ENCODE measurements at places on chromosomes 16 and 17.
A peak's percentile ranks its signal among the peaks of the same experiment; 100 is the strongest.

DNA sequence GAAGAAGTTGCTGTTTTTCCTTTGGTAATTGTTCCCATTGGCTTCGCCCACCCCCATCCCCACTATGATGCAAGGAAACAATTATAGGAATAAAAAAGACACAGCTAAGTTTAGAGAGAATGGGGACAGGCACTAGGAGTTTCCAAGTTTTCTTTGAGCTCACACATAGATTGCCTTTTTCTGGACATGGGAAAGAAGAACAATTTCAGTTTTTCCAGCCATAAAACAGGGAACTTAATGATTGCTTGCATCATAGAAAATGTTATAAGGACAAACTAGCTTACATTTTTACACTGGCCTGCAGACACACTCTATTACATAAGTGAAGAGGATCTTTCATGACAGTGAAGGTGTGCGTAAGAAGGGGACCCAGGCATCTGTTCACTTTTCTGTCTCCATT, 142.3 kb upstream of the ZFHX3 start:
- no peak for DNase-seq

DNA sequence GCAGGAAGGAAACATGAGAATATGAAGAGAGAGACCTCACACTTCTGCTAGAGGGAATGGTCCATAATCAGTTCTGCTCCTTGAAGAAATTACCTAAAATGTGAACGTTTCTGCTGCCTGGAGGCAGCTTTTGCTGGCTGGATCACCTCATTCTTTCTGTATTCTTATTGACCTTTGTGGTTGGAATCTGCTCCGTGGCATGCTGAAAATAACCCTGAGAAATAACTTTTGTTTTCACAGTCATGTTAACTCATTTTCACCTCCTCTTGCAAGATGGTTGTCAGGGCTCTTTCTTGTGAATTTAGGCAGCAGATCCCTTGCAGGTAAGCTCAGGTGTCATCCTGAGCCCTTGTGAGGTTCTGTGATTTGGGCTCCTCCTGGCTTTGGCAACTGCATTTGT, 70.2 kb downstream of the IRF8 start:
- no peak for DNase-seq

- no peak for DNase-seq
These were observed 7.8 kb downstream of the TTYH2 start for GRCh38 chr17:74220946-74221818.

DNA sequence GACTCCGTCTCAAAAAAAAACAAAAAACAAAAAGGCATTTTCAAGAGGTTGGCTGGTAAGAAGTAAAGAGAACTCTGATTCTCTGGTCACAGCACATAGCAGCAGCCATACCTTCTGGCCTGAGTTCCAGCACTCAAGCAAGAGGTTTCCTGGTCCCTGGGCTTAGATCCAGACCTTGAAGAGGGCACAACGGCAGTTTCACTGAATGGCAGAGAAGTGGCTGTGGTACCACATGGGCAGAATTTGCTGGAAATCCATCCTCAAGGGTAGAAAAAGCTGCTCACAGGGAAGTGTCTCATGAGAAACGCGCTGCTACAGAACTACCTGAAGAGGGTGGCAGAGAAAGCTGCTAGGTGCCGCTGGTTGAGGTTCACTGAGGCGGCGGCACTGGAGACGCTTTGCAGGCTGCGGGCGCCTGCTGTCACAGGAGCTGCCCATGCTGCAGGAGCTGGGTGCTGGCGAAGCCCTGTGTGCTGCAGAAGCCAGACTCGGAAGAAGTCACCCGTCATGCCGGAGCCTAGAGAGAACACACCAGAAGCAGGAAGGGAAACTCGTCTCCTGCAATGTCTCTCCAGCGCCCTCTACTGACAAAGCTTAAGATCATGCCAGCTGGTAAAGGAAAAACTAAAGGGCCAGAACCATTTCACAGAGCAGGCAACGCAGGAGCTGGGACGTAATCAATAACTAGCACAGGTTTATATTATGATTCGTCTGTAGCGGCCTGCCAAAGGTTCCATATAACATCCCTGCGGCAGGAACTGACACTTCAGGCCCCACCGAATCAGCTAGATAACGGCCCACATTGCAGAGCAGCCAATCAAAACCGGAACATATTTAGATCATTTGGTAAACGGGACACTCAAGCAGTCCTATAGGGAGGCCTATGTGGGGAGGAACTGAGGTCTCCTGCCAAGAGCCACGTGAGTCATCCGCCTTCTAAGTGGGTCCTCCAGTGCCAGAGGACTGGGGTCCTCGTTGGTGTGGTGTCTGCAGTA, 5.4 kb upstream of the ZNF213 start:
- peak; percentile 46 for DNase-seq

GRCh38 chr16:89645122-89645521, 12.4 kb downstream of the CHMP1A start:
- DNase-seq: no peak

GRCh38 chr17:1880851-1881630, 51.2 kb downstream of the RPA1 start:
- peak; percentile 57 for DNase-seq

GRCh38 chr16:8885674-8886592, 3.8 kb downstream of the LITAFD start:
- DNase-seq: no peak

- DNase-seq: peak; percentile 14
These were observed 117.4 kb downstream of the HIC1 start for GRCh38 chr17:2172077-2172851.

DNA sequence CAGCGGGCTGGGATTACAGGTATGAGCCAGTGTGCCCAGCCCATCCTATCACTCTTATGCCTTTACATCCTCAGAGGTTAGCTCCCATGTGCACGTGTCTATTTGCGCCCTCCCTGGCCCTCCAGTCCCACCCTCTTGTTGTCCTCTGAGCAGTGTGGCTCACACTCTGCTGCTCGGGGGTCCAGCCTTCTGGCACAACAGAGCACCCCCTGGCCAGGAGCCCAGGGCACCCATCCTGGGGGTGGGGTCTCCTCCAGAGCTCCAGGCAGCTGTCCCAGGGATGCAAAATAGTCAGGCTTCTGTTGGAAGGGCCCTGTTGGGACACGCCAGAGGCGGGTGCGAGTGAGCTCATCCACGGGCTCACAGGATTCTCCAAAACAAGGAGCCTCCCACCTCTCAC, 11.7 kb upstream of the FAM83G start:
- no peak for DNase-seq

GRCh38 chr17:30824002-30824355, 513 bp downstream of the CRLF3 start:
- DNase-seq: no peak

DNA sequence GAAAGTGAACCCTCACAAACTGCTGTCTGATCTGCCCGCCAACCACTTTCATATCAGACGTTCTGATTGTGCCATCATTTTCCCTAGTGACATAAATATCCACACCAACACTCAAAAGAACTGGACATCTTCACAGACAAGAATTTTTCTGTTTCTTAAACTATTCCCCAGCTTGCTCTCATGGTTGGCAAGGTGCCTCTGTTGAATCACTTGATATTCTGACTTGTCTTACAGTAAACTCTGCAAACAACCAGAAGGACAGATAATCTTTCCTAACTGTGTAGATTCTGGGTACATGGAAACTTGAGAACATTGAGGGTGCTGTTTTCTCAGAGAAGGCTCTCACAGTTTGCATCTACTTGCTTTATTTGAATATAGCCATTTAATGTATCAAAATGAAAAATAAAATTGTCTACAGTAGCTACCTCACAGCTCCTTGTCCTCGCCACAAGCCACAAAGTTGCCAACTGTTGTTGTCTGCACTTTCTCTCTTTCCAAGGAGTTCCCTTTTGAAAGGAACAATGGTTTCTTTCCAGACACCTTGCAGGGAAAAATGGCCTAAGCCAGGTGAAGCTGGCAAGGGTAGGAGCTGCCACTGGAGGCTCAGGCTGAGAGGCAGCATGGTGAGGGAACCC, 46.0 kb upstream of the ADAMTS18 start:
- no peak for DNase-seq

DNA sequence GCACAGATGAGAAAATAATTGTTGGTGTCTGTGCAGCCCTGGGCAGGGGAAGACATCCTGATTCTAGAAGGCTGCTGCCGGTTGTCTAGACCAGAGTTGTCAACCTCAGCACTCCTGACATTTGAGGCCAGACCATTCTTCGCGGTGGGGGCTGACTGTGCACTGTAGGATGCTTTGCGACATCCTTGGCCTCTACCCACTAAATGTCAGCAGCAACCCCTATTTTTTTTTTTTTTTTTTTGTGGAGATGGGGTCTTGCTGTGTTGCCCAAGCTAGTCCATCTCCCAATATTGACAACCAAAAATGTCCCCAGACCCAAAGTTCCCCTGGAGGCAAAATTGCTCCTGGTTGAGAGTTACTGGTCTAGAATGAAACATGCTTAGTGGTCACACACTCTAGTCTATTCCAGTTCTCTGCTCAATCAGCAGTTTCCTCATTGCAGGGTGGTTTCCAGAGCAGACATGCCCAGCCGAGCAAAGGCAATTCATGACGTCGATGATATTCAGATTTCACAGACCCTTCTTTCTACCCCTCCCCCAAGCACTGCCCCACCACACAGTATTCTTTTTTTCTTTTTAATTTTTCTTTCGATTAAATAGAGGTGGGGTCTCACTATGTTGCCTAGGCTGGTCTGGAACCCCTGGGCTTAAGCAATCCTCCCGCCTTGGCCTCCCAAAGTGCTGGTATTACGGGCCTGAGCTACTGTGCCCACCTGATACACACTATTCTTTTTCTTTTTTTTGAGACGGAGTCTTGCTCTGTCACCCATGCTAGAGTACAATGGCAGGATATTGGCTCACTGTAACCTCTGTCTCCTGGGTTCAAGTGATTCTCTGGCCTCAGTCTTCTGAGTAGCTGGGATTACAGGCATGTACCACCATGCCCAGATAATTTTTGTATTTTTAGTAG, 9.0 kb downstream of the C17orf99 start:
- no peak for DNase-seq

DNA sequence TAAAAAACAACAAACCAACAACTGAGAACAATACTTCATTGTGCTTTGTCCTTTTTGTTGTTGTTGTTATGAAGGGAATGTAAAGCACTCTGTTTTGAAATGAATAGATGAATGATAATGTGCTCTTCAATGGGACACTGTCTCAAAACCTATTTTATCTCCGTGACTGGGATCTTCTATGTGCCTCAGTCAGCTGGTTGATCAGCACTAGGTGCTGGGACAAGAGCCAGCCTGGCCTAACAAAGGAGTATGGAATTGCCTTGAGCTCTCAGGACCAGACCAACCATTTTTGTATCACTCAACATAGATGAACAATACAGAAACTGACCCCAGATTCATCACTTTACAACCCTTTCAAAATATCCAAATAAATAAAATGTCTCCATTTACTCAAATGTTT, 440.2 kb downstream of the KCNJ2 start:
- peak; percentile 89 for DNase-seq

DNA sequence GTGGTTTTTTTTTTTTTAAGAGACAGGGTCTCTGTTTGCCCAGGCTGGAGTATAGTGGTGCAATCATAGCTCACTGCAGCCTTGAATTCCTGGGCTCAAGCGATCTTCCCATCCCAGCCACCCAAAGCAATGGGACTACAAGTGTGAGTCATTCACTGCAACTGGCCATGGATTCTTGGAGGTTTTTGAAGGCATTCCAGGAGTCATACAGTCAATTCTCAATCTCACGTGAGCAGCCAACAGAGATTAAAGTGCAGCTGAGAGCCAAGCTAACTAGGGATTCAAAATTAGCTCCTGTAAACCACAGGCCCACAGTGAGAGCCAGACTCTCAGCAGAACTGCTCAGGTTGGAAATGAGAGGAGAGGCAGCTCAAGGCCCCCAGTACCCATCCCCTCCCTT, 30.2 kb downstream of the XPO6 start:
- no peak for DNase-seq

DNA sequence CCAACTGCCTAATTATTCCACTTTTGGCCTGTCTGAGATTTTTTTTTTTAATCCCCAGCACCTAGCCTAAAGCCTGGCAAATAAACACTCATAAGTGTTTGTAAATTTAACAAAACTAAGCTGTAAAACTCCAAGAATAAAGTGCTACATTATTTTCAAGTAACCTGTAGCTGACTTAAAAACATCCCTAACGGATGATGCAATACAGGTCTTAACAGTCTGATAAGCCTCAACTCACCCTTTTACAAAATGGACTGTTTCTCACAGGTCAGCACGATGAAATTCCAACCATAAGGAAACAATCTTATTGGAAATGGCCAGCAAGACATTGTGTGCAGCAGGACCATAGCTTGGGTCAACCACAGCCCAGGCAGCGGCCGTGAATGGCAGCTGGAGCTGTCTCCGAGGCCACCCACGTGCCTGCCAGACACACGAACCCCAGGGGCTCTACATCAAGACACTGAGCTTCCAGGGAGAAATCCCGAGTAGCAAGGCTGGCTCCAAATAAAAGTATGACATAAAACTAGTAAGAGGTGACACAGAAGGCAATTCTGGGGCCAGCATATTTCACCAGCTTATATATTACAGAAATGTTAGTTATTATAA, 58.9 kb downstream of the NDEL1 start:
- DNase-seq: no peak

DNA sequence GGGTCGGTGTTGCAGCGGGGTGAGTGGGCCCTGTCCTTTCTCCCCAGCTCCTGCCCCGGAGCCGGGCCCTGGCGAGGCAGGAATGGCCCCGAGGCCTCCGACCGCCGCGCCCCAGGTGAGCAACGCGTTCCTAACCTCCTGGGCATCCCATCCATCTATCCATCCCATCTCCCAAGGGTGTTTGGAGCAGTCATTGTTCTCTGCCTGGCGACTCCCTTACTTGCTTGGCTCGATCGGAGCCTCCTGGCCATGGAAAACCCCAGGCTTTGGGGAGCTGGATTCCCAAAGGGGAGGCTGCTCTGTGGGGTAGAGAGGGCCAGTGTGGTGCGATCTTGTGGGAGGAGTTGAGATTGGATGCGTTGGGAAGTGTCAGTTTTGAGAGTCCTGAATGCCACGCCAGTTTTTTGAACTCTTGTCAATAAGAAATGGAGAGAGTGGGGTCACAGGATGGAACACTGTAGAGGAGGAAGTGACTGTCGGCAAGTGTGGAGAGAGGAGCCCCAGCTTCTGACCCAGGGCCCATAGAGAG, 684 bp downstream of the ZFP90 start:
- no peak for DNase-seq

- no peak for DNase-seq
These were observed 50.6 kb downstream of the MGAT5B start for GRCh38 chr17:76918811-76919210.

- no peak for DNase-seq
These were observed 160.9 kb downstream of the MAP2K6 start for GRCh38 chr17:69575346-69575761.

DNA sequence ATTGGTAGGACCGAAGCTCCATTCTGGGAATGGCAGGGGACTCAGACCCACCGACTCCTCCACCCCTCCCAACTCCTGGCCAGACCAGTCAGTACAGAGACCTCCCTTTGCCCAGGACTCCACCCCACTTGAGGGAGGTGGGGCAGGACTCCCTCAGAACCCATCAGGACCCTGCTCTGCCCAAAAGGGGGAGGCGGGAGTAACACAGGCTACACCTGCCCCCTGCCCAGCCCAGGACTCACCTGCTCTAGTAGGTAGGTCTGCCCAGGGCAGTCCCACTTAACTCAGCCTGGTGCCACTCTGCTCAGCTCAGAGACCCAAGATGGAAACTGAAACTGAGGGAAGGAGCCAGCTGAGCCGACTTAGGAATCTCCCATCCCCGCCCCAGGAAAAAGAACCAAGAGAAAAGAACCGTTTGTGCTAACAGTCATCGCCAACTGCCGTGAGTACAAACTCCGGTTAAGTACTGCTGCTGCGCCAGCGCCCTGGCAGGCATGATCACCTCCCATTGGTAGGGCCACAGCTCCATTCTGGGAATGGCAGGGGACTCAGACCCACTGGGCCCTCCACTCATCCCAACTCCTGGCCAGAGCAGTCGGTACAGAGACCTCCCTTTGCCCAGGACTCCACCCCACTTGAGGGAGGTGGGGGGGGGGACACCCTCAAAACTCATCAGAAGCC, 503 bp downstream of the DHX58 start:
- DNase-seq: no peak
